SJSA1 (cell line): ENCODE measurements at places on chromosomes 7 and 10.

DNA sequence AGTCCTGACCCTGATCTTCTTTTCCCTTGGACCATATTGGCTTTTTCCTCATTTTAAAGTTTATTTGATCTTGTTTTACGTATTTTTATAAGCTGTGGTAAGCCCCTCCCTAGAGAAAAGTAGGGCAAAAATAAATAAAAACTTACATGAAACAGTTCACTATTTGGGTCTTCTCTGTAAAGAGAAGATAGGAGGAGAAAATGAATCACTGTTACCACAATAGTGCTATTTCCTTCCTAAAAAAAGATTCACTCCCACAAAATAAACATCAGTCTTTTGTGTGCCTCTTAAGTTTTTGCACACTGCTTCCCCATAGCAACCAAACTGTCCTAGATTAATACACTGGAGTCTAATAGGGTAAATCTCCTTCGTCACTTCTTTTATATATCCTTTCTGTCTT, 1.4 kb upstream of the SVIL start:
- no peaks in the 10 kb centered on the region for H3K36me3 ChIP-seq
- no peak for DNase-seq
- peaks cover 43% of the 10 kb centered on the region for H3K4me1 ChIP-seq
- no peak overlapping the region for H3K4me3 ChIP-seq
- no peaks in the 10 kb centered on the region for H3K27me3 ChIP-seq

GRCh38 chr7:127447326-127447945, 54.9 kb upstream of the ZNF800 start:
- H3K4me3 ChIP-seq, result no peak overlapping the region
- H3K36me3 ChIP-seq, result no peaks in the 10 kb centered on the region
- no peak for DNase-seq
- H3K27ac ChIP-seq, result no peak overlapping the region
- no peaks in the 10 kb centered on the region for H3K4me1 ChIP-seq
- no peaks in the 10 kb centered on the region for H3K27me3 ChIP-seq

GRCh38 chr7:12719141-12719919, 31.9 kb downstream of the ARL4A start:
- no peak overlapping the region for H3K4me3 ChIP-seq
- H3K27me3 ChIP-seq, result no peaks in the 10 kb centered on the region

DNA sequence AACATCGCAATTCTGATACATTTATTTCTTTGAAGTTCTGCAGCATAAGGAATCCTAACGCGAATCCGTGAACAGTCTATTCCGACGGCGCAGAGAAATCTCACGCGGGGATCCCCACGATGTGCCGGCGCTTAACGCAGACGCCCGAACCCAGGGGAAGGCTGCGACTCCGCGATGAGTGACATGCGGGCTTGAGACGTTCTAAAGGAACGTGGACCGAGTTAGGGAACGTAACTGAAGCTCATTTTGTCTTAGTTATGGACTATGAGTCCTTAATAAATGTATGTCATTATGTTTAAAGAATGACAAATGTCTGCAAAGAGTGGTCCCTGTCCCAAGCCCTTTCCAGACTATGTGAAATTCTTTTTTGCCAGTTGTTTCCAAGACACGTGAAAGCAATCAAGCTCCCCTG, 995 bp upstream of the PARD3 start:
- peaks cover 4% of the 10 kb centered on the region for H3K36me3 ChIP-seq
- H3K4me3 ChIP-seq, result peak overlapping the region; percentile 94
- no peak overlapping the region for H3K27ac ChIP-seq
- H3K27me3 ChIP-seq, result no peaks in the 10 kb centered on the region

DNA sequence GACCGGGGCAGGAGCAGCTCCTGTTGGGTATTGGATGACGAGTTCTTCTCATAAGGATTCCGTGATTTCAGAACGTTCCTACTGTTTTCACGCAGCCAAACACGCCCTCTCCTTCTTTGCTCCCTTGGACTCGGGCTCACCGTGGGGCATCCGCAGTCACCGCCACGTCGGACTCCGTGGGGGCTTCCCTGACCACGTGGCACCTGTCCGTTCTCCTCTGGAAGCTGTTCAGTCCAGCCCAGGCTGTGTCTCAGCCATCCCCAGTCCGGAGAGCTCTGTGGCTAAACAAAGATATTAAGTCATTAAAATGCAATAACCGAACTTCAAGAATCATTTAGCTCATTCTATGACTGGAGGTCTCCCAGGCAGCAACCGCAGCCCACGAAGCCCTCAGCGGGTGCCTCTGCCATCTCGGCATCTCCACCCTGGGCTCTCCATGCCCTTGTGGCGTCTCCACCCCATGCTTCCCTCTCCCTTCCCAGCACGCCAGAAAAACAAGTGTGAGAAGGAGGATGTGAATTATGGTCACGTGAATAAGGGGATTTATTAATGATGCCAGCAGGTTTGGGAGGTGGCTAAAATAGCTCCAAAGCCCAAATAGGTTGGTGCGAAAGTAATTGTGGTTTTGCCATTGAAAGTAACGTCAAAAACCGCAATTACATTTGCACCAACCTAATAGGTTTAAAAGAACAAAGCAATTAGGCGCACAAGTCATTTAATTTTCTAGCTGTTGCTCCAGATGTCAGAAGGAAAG, 224.6 kb upstream of the PPP2R2D start:
- H3K27ac ChIP-seq, result no peak overlapping the region
- no peak overlapping the region for H3K4me3 ChIP-seq
- H3K27me3 ChIP-seq, result no peaks in the 10 kb centered on the region
- no peaks in the 10 kb centered on the region for H3K4me1 ChIP-seq
- DNase-seq, result no peak
- H3K36me3 ChIP-seq, result no peaks in the 10 kb centered on the region
